ENCODE measurements at places on chromosomes 16 and 17.

GRCh38 chr16:2854700-2855309 is 3.2 kb downstream of the PRSS22 start:
- no peak for DNase-seq

GRCh38 chr17:74836691-74837467 is 22.8 kb downstream of the GRIN2C start:
- no peak for DNase-seq

GRCh38 chr17:22145605-22146178 is 453.4 kb downstream of the KCNJ18 start:
- no peak for DNase-seq

GRCh38 chr16:89847051-89847939 is 19.0 kb downstream of the SPIRE2 start:
- no peak for DNase-seq
